Stimulated activated CD8-positive, alpha-beta memory T cell treated with anti-CD3 and anti-CD28 coated beads, Interleukin-2, amount 100 ng/mL, for 1 hour (primary cell): ENCODE measurements at places on chromosomes 5 and 9.
A peak's percentile ranks its signal among the peaks of the same experiment; 100 is the strongest.

- DNase-seq = no peak
Measured at GRCh38 chr5:149749481-149750365, 19.6 kb downstream of the PPARGC1B start.

DNA sequence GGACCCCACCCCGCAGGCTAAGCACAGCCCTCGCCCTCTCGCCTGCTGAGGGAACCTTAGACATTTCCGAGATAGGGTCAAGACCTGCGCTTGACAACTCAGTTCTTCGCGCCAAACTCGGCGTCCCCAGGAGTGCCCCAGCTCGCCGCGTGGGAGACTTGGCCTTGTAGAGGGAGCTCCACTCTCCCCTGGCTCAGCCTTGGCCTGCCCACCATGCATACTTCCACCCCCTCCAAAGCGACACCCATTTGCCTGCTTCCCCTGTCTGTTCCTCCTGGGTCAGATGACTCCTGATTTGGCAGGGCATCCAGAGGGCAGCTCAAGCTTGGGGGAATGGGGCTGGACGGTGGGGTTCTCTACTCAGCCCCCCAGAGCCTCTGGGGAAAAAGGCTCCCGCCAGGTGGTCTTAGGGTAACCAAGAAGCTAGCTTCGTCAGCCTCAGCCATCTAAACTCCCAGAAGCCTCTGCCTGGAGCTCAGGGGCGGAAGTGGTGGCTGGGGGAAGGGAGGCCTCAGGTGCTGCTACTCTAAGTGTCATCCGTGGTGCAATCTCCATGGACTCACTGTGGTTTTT, 560 bp downstream of the DOCK2 start:
- peak; percentile 43 for DNase-seq

GRCh38 chr5:89229331-89230070, 346.5 kb upstream of the MEF2C start:
- no peak for DNase-seq

DNA sequence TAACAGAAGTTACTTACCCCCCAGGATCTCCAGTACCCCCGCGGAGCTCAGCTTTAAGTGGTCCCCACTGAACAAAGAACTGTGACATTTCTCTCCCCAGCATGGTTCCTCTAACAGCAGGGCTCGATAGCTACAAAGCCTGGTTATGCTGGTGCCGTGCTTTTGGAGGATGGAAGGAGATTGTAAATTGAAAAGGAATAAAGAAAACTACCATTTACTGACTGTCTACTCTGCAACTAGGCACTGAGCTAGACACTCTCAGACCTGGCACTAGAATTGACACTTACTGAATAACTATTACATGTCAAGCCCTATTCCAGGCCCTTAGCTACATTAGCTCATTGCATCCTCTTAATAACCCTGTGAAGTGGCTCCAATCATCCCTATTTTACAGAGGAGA, 145.3 kb downstream of the TTLL11 start:
- no peak for DNase-seq

GRCh38 chr9:19232823-19233194, 2.3 kb downstream of the DENND4C start:
- DNase-seq = no peak

- DNase-seq = no peak
Measured at GRCh38 chr5:179119415-179120170, 59.4 kb downstream of the ZNF354C start.

DNA sequence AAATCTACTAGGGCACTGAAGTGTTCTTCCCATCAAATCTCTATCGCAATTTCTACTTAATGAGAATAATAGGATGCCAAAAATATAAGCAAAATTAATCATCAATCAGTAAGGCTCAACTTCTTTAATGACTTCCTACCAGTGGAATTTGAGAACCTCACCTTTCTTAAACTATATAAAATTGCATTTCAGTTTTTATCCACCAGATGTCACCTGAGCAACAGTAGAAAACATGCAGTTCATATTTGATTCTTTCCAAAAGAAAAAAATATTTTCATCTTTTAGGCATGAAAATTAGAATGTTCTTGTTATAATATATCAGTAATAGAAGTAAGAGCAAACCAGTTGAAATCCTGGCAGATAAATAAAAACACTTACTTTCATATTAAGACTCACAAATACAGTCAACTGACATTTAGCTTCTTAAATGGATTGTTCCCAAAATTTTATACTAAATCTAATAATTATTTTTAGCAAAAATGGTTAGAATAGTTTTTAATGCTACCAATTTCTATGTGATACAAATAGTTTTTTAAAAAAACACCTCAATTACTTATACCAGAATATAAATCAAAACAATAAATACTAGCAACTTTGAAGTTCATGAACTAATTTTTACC, 13.4 kb upstream of the CCDC112 start:
- no peak for DNase-seq
